ENCODE measurements at places on chromosomes 1 and 21.

GRCh38 chr1:179124873-179125272 is 43.0 kb downstream of the TOR3A start:
- peak; percentile 63 for DNase-seq

- DNase-seq, result no peak
These were observed 29.4 kb upstream of the CD101 start for GRCh38 chr1:116971965-116972673.

- no peak for DNase-seq
These were observed 6.9 kb upstream of the PLA2G2D start for GRCh38 chr1:20126041-20126805.

GRCh38 chr1:43292216-43292615 is 6.8 kb upstream of the C1orf210 start:
- DNase-seq, result no peak

DNA sequence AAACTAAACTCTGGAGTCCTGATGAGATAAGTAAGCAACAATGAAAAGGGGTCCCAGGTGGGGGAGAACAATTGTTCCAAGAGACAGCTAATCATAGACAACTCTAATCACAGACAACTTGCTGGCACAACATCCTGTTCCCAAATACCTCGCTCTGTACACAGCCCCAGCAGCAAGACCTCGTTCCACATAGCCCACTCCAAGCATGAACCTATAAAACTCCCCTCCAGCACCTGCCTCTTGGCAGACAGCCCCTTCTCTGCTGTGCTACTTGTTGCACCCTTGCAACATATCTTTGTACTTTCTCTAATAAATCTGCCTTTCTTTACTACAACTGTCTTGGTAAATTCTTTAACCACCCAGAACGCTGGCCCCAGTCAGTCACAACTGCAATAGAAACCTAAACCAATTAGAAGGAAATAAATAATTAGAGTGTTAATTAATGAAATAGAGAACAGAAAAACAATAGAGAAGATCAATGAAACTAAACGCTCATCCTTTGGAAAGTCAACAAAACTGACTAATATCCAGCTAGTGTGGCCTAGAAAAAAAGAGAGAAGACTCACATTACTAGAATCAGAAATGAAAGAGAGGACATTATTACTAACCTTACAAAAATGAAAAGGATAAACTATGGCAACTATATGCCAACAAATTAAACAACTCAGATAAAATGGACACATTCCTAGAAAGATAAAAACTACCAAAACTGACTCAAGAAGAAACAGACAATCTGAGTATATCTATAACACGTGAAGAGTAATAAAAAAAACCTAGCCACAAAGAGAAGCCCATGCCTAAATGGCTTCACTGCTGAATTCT is 36.1 kb downstream of the LRRC40 start:
- no peak for DNase-seq

GRCh38 chr1:209384710-209385550 is 198.6 kb upstream of the CAMK1G start:
- DNase-seq, result peak; percentile 13

GRCh38 chr1:89928506-89928905 is 66.4 kb upstream of the ZNF326 start:
- DNase-seq, result no peak

- DNase-seq, result no peak
These were observed 173 bp downstream of the FABP3 start for GRCh38 chr1:31372751-31373055.

GRCh38 chr1:207051191-207051943 is at the start of gene YOD1:
Gene YOD1, minus strand, starts transcription at chr1:207051208. Its CDS starts 178 bp downstream, at chr1:207051030.
- no peak for DNase-seq

DNA sequence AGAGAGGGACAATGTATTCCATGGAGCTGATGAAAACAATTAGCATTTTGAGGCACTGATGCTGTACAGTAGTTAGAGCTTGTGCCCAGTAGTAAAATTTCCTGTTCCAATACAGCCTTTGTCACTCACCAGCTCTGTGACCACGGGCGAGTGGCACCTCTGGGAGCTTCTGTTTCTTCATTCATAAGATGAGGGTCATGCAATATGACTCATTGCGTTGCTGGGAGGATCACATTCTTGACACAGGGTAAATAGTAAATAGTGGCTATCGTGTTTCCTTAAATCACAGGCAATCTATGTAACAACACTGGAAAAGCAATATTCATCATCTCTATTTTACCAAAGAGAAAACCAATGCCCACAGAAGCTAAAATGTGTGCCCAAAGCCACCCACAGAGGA is 4.5 kb upstream of the LRRC52 start:
- no peak for DNase-seq

Measured in fibroblast of upper back skin (primary cell).